ENCODE measurements at places on chromosomes 16 and 17. TPM values are rescaled to one million over a fixed set of nuclear protein-coding genes. Genes with fewer than 3 reads are reported as not detected.

DNA sequence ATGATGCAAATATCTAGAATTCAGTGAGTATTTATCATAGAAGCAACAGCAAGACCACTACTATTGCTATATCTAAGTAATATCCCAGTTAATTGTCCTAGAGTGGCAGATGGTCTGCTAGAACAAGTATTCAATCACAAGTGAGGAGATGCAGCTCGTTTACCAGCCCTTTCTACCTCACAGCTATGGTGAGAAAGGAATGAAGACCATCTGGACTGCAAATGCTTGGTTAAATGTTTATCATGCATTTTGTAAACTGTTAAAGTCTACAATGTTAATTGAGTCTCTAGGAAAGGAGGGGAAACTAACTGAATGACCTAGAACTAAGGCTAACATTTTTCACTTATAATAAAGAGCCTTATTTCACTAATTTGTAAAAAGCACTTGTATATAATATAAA, 52.5 kb downstream of the CNOT1 start:
- no peaks in the 10 kb centered on the region for H3K4me1 ChIP-seq
- H3K27ac ChIP-seq = no peak overlapping the region
- H3K27me3 ChIP-seq = no peaks in the 10 kb centered on the region
- H3K4me3 ChIP-seq = no peak overlapping the region
- peaks cover 89% of the 10 kb centered on the region for H3K36me3 ChIP-seq

GRCh38 chr16:35198223-35199199, 1739.1 kb downstream of the TP53TG3F start:
- no peak overlapping the region for H3K4me3 ChIP-seq
- no peaks in the 10 kb centered on the region for H3K36me3 ChIP-seq
- no peak overlapping the region for H3K27ac ChIP-seq
- H3K4me1 ChIP-seq = no peaks in the 10 kb centered on the region
- no peaks in the 10 kb centered on the region for H3K27me3 ChIP-seq
- DNase-seq = no peak

DNA sequence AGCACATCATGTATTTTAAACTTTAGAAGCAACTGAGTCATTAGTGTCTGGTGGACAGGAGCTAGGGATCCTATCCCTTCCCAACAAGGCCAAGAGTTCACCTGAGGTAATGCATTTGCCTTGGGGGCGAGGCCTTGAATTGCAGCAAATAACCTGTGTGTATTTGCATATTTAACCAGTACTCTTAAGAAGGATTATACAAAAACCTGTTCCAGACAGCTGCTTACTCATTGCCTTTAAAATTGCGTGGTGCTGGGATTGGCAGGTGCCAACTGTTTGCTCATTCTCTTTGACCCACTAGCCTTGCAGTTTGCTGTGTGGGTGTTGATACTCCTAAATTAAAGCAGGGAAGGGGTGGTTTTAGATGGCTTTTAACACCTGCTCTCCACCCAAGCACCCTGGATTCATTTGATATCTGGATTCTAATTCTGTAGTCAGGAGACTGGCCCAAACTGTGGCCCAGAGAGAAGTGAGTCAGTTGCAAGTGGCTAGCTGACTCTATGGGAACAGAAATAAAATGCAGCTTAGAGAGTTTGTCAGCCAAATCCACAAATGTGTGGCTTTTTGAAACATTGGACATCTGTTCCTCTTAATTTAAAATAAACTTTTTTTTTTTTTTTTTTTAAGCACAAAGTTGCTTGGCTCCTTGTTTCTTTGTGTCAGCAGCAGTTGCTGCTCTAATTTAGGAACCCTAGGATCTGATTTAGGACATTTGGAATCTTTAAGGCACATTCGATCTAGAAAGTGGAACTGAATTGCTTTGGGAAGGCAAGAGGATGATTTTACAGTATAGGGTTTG, 46.9 kb downstream of the TUBD1 start:
- H3K4me3 ChIP-seq = 0 out of 2 replicates have a peak overlapping the region, but pooled peaks have one; percentile 32
- peak; percentile 86 for DNase-seq
- peak overlapping the region; percentile 99 for H3K27ac ChIP-seq
- H3K36me3 ChIP-seq = peaks cover 14% of the 10 kb centered on the region
- no peaks in the 10 kb centered on the region for H3K27me3 ChIP-seq

DNA sequence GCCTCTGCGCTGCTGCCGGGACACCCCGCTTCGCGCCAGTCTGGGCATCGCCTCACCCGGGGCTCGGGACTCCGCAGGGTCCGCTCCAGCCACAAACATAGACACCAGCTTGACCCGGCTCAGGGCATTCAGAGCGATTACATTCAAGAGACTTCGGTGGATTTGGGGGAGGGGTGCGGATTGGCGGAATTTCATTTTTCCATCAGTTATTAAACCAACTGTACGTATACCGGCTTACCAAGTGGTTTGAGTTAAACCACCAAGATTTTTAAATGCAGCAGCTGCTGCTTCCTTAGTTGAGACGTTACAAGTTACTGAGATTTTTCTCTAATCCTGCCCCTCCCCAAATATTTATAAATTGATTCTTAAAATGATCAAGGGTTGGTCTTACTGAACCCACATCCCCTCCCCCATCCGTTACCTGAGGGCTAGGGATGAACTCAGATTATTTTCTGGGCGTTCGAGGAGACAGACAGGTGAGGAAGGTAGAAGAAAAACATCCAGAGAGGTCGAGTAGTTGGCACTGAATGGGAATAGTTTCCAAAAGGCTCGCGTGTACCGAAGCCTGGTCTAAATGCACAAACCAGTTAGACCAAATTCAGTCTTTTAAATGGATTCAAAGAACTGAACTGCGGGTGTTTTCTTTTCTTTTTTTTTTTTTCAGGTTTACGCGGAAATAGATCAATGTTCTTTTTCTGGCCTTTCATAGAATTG, 1.5 kb downstream of the CRHR1 start:
- DNase-seq = no peak
- no peaks in the 10 kb centered on the region for H3K4me1 ChIP-seq
- no peak overlapping the region for H3K27ac ChIP-seq
- peak overlapping the region; percentile 55 for H3K4me3 ChIP-seq
- H3K27me3 ChIP-seq = peaks cover 78% of the 10 kb centered on the region

GRCh38 chr16:67483150-67483549, at the start of gene AGRP:
Gene AGRP, minus strand, starts transcription at chr16:67483547. Its CDS starts 149 bp downstream, at chr16:67483398.
- H3K4me1 ChIP-seq = peaks cover 18% of the 10 kb centered on the region
- peak within 1 kb of the TSS; percentile 100 for H3K4me3 ChIP-seq
- H3K27me3 ChIP-seq = no peaks in the 10 kb centered on the region
- H3K27ac ChIP-seq = no peak within 1 kb of the TSS

DNA sequence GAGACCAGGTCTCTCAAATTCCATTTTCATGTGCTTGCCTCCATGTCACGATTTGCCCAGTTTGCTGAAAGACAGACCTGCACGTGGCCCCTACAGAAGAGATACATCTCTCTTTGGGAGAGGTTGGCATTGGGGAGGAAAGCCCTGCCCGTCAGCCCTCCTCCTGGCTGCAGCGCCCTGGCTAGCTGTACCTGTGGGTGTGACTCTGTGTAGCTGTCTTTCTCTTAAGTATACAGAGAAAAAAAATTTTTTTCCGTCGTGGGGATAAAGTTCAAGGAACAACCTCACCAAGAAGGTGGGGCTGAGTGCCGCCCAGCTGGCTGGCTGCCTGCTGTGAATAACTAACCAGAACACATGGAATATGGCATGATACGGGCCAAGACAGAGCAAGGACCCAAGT, 26.5 kb downstream of the TMEM98 start:
- no peak overlapping the region for H3K27ac ChIP-seq
- no peaks in the 10 kb centered on the region for H3K36me3 ChIP-seq
- no peaks in the 10 kb centered on the region for H3K27me3 ChIP-seq
- peaks cover 8% of the 10 kb centered on the region for H3K4me1 ChIP-seq
- no peak for DNase-seq
- no peak overlapping the region for H3K4me3 ChIP-seq

- peak; percentile 98 for DNase-seq
- peak within 1 kb of the TSS; percentile 21 for H3K27ac ChIP-seq
- H3K27me3 ChIP-seq = no peaks in the 10 kb centered on the region
- no peaks in the 10 kb centered on the region for H3K36me3 ChIP-seq
Observed at GRCh38 chr17:38967290-38967738, at the start of gene FBXO47. Gene FBXO47, minus strand, starts transcription at chr17:38967403. Its CDS starts 4,378 bp downstream, at chr17:38963025.

GRCh38 chr16:15777533-15778203, 79.2 kb downstream of the MYH11 start:
- H3K4me3 ChIP-seq = no peak overlapping the region
- no peak overlapping the region for H3K27ac ChIP-seq
- no peaks in the 10 kb centered on the region for H3K4me1 ChIP-seq
- DNase-seq = peak; percentile 39
- H3K27me3 ChIP-seq = peaks cover 20% of the 10 kb centered on the region
- H3K36me3 ChIP-seq = no peaks in the 10 kb centered on the region

- H3K4me3 ChIP-seq = peak overlapping the region; percentile 84
- H3K27ac ChIP-seq = peak overlapping the region; percentile 95
- H3K4me1 ChIP-seq = peaks cover 37% of the 10 kb centered on the region
- H3K36me3 ChIP-seq = no peaks in the 10 kb centered on the region
Observed at GRCh38 chr16:48608871-48609651, 919 bp downstream of the N4BP1 start.

DNA sequence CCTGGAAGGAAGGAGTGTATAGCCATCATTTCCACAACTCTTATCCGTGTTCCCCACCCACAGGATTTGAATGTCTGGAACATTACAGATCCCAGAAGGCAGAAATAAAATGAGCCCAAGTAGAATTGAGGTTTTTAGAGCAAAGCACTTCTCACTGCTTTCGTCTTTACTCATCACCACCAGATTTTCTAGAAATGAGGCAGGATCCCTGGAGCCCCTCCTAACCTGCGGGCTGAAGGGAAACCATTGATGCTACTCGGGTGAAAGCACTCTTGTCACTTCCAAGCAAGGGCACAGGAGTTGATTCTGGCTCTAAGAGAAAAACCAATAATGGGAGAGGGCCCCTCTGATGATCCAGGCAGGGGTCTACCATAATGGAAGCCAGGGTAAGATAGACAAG, 2.8 kb upstream of the ALDOC start:
- no peak overlapping the region for H3K4me3 ChIP-seq
- no peaks in the 10 kb centered on the region for H3K27me3 ChIP-seq
- DNase-seq = no peak
- H3K27ac ChIP-seq = no peak overlapping the region

- H3K27ac ChIP-seq = no peak overlapping the region
- peak overlapping the region; percentile 71 for H3K4me3 ChIP-seq
- no peaks in the 10 kb centered on the region for H3K36me3 ChIP-seq
- DNase-seq = peak; percentile 86
- no peaks in the 10 kb centered on the region for H3K27me3 ChIP-seq
Observed at GRCh38 chr17:65278050-65278819, 141.1 kb downstream of the RGS9 start.

- H3K27ac ChIP-seq = no peak overlapping the region
- no peaks in the 10 kb centered on the region for H3K27me3 ChIP-seq
- H3K4me1 ChIP-seq = peaks cover 18% of the 10 kb centered on the region
- H3K4me3 ChIP-seq = no peak overlapping the region
- DNase-seq = no peak
Observed at GRCh38 chr17:40014375-40014980, 762 bp upstream of the CSF3 start.

HS3ST4 gene
- total RNA-seq = not detected

KRT31 gene
- not detected for total RNA-seq

KRT12 gene
- not detected for total RNA-seq

ERAL1 gene
- total RNA-seq = 34.8 TPM

ABCC11 gene
- total RNA-seq = 0.76 TPM

DPEP1 gene
- not detected for total RNA-seq

Measured in GM23248 (cell line).